ENCODE measurements at places on chromosomes 1 and 21.

- DNase-seq: no peak
Observed at GRCh38 chr1:94068096-94068998, 52.6 kb downstream of the ABCA4 start.

- DNase-seq: no peak
Observed at GRCh38 chr1:180251526-180252305, 21.7 kb downstream of the LHX4 start.

GRCh38 chr1:91162613-91163012, 140.8 kb upstream of the ZNF644 start:
- DNase-seq: no peak

DNA sequence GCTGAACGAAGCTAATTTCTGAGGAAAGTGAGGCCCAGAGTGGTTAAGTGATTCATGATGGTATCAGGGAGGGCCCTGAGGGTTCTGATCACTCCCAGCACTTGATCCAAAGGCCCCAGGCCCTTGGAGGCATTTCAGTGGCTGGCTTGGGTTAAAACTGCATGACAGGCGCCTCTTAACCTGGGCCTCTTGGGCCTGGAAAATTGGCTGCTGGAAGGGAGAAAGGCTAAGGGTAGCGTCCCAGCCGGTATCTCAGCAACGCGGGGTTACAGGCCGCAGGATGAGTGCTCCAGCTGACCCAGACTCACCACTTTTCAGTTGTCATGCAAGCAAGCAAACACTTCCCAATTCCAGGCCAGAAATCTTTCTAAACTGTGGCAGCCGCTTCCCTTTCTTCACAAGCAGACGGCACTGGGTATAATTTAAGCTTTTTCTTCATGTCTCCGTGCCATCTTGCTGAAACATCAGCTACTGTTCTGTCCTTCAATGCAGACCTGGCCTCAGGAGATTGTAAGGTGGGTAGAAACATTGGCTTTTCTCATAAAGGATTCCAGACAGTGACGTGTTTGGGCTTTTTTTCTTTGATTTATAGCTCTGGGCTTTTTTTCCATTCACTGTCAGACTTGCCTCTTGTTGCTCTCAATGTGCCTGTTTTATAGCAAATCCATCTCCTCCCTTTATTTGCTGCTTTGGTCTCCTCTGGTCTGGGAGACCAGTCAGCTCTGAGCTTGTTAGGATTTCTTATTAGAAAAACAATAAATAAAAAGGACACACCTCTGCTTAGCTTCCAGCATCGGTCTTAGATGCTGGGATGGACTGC, 229.1 kb downstream of the KCNJ6 start:
- DNase-seq: no peak

DNA sequence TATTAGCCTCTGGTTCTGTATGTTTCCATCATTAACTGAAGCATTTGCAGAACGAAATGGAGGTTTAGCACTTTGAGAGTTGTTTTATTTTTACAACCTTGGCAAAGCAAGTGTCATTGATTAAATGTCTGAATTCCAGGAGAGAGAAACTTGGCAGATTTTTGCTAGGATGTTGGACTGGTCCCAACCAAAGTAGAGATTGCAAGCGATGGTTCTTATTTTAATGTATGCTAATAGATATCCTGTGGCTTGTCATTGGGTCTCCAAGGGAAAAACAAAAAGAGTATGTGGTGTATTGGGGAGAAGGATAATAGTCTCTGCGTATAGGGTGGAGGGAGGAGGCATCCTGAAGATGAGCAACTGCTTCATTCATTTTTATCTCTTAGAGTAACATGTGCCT, 457.2 kb upstream of the RUNX1 start:
- no peak for DNase-seq

- no peak for DNase-seq
Observed at GRCh38 chr1:41616563-41616962, 132.1 kb upstream of the EDN2 start.

- DNase-seq: no peak
Observed at GRCh38 chr1:99850459-99851291, 514 bp downstream of the AGL start.

GRCh38 chr1:117014209-117014608, 12.6 kb downstream of the CD101 start:
- no peak for DNase-seq

DNA sequence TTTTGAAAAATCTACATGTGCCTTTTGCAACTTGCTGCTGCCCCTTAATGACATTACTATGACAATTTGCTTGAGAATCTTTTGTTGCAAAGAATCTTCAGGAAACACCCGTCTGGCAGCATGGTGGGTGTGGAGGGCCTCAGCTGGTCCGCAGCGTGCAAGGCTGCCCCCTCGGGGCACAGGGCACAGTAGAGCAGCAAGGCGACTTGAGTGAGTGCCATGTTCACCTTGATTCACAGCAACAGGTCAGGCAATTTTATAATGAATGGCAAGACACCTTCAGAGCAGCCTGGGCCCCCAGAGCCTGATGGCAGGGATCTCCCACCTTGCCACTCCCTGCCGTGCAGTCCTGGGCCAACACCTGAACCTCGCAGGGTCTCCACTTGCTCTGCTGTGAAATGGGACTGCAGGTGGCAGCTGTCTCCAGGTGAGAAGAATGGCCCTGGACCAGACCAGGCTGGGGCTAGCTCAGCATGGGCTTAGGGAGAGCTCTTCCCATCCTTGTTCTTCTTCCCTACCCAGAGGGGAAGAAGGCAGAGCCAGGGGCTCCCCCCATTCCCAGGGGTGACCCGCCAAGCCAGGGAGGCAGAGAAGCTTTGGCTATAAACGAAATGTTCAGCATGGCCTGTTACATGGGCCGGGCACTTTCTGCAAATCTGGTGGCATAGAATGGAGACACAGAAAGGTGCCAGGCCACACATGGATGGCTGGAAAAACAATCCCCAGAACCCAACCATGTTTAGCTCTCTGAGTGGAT, 34.5 kb upstream of the ACTRT2 start:
- no peak for DNase-seq

DNA sequence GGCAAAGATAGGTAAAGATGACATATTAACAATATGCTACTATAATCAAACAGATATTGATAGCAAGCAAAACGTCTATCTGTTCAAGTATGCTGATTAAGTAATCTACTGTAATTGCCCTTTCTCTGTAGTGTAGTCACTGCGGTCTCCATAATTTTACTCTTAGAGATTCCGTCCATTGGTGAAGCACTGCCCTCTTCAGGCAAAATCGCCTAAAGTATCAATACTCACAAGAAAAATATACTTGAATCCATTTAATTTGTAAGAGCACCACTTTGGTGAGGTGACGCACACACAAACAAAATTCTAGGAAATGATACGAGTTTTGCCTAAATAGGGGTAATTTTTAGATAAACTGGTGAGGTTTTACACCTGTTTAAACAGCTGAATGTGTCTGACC, 434.6 kb upstream of the CHRM3 start:
- DNase-seq: no peak

GRCh38 chr1:218480137-218480536, 135.0 kb downstream of the TGFB2 start:
- DNase-seq: no peak

DNA sequence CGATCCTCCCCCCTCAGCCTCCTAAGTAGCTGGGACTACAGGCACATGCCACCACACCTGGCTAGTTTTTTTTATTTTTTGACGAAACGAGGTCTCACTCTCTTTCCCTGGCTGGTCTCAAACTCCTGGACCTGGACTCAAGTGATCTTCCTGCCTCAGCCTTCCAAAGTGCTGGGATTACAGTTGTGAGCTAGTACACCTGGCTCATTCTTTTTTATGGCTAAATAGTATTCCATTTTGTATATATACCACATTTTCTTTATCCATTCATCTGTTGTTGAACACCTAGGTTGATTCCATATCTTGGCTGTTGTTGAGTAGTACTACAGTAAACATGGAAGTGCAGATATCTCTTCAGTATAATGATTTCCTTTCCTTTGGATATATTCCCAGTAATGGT, 62.3 kb upstream of the RCC1 start:
- no peak for DNase-seq

DNA sequence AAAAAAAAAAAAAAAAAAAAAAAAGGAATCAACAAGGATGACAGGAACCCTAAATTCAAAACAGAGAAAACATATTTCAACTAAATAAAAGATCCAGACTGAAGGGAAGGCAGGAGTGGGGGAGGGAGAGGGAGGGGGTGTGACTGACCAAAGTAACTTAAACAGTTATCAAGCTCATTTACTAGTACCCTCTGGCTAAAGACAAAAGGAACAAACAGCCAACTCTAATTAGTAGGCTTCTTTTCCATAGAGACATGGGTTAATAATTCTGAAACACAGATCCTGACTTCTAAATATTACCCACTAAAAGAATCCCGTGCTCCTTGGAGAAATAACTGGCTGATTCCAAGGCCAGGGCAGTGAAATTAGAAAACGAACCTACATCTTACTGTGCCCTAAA, 23.8 kb downstream of the USP48 start:
- DNase-seq: no peak

- no peak for DNase-seq
Observed at GRCh38 chr1:72283022-72283306, 625 bp upstream of the NEGR1 start.

DNA sequence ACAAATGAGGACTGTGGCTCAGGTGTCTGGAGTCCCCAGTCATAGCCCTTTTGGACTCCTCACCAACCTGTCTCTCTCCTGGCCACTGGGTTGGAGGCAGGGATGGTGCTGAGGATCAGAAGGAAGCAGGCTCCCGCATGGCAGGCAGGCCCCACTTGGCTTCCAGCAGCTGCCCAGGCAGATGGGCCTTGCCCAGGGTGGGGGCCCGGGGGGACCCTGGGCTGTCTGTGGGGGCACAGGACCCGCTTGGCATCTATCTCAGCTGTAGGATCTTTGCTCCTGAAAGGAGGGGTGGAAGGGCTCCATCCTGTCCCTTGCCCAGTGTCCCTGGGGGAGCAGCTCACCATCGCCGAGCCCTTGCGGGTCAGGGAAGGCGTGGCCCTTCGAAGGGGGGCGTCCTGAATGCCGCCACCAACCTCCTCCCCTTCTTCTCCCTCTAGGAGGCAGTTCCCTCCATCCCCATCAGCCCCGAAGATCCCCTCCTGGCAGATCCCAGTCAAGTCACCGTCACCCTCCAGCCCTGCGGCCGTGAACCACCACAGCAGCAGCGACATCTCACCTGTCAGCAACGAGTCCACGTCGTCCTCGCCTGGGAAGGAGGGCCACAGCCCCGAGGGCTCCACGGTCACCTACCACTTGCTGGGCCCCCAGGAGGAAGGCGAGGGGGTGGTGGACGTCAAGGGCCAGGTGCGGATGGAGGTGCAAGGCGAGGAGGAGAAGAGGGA, 154.5 kb downstream of the PEX14 start:
- DNase-seq: no peak

- DNase-seq: no peak
Observed at GRCh38 chr1:106753066-106753465, 303.4 kb upstream of the PRMT6 start.

DNA sequence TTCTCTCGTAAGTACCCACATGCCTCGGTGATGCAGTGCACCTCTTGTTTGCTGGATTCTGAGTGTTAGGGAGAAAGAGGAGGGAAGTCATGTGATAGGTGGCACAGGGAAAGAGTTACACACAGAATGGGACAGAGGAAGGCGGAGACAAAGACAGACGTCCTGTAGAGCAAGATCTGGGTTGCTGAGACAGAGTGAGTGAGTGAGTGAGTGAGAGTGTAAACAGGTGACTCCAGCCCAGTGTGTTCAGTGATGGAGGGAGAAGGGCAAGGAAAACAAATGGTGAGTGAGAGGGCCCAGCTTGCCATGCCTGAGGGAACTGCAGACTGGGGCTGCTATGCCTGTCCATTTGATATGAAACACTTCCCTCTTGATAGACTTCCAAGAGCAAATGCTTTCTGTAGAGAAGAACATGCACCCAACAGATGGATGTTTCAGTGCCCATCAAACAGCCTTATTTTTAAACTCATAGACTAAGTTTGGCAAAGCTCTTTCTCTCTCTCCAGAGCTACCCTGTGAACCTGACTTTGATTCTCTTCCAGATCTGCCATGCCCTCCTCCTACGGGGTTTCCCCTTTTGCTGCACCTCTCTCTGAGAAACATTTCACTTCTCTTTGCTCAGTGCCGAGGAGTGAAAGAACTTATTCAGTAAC, 209.9 kb upstream of the COA6 start:
- no peak for DNase-seq

DNA sequence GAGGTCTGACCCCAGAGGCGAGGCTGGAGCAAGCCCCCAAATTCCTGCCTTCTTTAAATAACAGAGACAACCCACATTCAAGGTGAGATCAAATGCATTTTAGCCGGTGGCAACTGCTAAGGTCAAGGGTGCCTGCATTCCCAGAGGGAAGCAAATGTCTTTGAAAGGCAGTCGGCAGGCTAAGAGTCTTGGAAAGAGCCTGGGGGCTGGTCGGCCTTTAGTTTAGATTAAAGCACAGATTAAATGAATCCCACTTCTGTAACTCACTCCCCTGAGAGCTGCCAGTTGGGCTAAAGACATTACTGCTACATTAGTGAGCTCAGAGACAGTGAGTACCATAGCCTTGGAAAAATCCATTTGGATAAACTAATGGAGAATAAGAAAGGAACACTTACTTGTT, 59.2 kb downstream of the HTR6 start:
- no peak for DNase-seq

- no peak for DNase-seq
Observed at GRCh38 chr1:27719286-27720251, 6.2 kb upstream of the FAM76A start.
